ENCODE measurements at places on chromosomes 2 and 18.

DNA sequence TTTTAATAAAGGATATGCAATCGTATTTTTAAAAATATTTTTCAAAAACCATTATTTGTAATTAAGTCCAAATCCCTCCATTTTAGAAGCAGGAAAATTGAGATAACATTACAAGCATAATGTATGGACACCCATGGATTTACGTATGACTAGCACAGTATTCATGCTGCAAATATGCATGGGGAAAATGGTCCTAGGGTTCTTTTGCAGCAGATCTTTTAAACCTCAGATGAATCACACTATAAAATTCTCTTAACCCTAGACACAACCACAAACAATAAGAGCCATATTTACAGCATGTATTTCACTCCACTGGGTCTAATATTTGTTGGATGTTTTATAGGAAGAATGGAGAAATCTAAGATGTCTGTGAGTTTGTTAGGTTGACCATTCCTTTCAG lies 453.4 kb downstream of the TGIF1 start:
- DNase-seq: no peak

DNA sequence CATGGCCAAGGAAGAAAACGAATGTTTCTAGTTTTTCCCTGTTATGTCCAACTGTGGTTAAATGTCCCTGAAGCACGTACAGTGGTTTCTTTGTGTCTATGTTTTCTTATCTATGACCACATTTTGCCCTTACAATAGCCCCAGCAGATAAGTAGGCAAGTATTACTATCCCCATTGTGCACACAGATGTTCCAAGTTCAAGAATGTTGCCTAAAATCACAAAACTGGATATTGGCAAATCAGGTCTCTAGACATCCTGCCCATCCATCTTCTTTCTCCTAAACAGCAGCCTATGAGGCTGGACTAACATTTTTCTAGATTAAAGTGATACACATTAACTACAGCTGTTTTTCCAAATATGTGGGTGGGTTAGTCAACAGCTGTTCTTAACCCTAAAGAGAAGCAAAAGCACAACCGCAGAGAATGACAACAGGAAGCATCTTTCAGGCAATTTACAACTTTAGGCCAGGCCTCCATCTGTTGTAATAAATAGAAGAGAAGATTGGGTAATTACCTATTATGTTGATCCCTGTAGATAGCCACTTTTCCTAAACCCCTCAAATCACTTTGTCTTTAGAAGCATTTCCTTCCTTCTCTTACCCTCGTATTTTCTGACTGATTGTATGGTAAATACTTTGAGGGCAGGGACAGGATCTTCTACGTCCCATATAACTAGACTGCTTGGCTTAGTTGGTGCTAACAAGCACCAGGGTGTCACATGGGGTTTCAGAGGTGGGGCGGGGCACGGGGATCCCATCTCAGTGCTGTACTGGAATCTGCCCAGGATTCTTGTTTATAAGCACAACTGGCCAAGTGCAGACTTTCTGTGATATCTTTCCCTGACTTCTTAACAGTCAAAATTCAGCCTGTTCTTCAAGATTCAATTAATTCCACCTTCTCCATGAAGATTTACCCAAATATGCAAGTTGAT lies 132.1 kb upstream of the SETBP1 start:
- DNase-seq: no peak

- DNase-seq: no peak
These were observed 7.6 kb upstream of the ASXL2 start for GRCh38 chr2:25885933-25886332.

DNA sequence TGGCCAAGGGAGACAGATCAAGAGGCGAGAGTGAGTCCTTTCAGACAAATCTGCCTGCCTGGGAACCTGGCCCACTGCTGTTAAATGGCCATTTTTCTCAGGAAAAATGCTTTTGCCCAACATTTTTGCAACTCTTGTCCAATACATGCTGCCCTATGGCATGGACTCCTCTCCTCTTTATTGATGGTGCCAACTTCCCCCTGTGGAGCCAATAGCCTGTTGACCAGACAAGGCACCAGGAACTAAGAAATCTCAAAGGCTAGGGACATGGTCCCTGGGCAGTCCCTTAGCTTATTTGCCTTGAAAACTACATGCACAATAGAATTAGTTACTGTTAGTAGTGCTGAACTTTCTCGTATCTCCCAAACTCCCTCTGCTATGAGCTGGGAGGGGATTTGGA lies 91.8 kb upstream of the ACVR1C start:
- no peak for DNase-seq

DNA sequence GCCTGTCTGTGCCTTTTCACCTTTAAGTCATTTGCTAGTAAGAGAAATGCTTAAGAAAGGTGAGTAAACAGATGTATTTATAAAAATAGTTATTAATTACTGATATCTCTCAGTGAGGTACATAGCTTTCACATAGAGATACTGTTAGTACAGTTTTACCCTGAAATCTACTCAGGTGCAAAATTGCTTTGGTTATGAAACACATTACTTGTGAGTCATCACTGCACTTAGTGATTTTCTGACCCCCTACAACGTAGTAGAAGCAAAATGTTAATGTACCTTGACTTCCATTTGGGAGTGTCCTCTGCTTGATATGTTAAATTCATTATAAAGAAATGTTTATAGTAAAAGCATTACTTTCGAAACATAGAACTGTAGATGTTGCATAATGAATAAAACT lies 6.5 kb downstream of the GLS start:
- no peak for DNase-seq

GRCh38 chr2:117126656-117127055 lies 687.8 kb upstream of the DDX18 start:
- no peak for DNase-seq

DNA sequence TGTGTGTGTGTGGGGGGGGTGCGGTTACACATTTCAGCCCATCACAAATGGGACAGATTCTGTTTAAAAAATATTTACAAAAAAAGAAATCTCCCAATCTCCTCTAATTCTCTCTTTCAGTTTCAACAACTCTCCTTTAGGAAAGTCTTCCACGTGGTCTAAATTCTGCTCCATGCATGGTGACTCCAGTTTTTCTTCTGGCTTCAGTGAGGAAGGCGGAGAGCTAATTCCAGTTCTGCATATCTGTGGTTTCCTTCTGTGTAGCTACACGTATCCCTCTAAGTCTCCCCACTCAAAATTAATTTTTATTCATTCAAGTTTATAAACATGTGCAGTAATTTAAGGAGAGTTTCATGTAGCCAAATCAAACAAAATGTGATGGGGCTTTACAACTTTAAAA lies 111.6 kb downstream of the SLC4A3 start:
- DNase-seq: no peak

GRCh38 chr2:148754864-148755263 lies 110.3 kb downstream of the EPC2 start:
- DNase-seq: no peak

DNA sequence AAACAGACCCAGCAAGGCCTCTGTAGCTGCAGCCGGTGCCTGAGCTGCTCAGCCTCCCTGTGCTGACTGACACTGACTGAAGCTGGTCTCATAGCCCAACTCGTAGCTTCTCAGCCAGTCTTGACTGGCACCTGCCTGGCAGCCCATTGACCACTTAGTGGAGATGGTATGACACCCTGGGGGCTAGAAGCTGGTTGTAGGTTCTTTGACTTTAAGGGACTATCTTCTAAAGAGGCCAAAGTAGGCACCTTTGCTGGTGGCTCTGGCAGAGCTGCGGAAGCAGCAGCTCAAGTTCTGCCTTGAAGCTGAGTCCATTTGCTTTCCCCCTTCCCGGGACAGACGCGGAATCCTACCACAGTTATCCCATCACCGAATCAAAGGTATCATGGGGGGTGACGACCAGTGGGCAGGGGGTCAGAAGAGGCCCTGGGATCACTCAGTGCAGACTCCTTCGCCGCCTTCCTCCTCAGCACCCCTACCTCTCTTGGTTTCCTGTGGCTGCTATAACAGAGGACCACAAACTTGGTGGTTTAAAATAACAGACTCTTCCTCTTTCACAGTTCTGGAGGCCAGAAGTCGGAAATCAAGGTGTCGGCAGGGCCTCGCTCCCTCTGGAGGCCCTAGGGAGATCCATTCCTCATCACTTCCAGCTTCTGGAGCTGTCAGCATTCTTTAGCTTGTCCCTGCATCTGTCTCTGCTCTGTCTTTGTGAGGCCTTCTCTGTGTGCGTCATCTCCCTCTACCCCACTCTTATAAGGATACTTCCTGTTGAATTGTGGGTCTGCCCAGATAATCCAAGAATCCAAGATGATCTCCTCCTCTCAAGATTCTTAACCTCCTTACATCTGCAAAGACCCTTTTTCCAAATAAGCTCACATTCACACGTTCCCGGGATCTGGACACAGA lies 13.7 kb upstream of the FOSL2 start:
- no peak for DNase-seq

DNA sequence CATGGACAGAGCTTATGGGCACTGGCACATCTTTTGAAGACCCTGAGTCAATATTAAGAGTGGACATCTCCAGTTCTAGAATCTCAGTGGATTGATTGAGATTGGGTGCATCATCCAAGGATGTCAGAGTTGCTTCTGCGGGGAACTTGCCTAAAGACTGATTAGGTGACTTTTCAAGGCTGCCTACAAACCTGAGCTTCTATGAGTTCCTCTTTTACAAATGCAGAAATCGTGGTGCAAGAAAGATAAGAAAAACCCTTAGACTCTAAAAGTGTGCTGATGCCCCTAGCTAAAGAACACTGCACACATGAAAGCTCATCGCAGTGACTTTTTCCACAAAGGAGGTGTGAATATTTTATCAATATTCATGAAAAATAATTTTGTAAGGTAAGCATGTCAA lies 86.8 kb upstream of the NEDD4L start:
- no peak for DNase-seq

GRCh38 chr2:2879071-2879470 lies 498.5 kb downstream of the EIPR1 start:
- DNase-seq: no peak

GRCh38 chr18:55605733-55606338 lies 17.8 kb upstream of the TCF4 start:
- no peak for DNase-seq

GRCh38 chr2:184067502-184067901 lies 530.8 kb upstream of the ZNF804A start:
- no peak for DNase-seq

GRCh38 chr2:160632084-160632975 lies 138.7 kb upstream of the RBMS1 start:
- no peak for DNase-seq

GRCh38 chr2:159285433-159285832 lies 1.1 kb downstream of the WDSUB1 start:
- no peak for DNase-seq

DNA sequence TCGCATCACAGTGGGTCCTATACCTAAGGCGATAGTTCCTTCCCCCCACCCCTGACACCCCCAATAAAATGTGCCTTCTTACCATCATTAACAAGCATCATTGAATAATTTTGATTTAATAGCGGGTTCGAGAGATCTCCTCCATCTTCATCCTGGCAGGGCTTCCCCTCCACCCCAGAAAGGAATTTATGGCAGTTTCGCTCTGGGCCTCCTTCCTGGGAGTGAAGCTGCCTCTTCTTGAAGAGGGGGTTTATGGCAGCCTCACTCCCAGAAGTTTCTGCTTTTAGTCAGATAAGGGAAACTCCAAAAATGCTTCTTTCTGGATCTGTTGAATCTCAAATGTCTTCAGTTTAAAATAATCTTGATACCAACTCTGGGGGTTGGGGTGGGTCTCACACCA lies 45.7 kb downstream of the RRM2 start:
- DNase-seq: no peak

- no peak for DNase-seq
These were observed 25.2 kb upstream of the HNMT start for GRCh38 chr2:137939026-137939425.

GRCh38 chr18:5391409-5391808 lies 95.9 kb upstream of the ZBTB14 start:
- no peak for DNase-seq

- no peak for DNase-seq
These were observed 66.9 kb downstream of the LTBP1 start for GRCh38 chr2:33013684-33014110.

DNA sequence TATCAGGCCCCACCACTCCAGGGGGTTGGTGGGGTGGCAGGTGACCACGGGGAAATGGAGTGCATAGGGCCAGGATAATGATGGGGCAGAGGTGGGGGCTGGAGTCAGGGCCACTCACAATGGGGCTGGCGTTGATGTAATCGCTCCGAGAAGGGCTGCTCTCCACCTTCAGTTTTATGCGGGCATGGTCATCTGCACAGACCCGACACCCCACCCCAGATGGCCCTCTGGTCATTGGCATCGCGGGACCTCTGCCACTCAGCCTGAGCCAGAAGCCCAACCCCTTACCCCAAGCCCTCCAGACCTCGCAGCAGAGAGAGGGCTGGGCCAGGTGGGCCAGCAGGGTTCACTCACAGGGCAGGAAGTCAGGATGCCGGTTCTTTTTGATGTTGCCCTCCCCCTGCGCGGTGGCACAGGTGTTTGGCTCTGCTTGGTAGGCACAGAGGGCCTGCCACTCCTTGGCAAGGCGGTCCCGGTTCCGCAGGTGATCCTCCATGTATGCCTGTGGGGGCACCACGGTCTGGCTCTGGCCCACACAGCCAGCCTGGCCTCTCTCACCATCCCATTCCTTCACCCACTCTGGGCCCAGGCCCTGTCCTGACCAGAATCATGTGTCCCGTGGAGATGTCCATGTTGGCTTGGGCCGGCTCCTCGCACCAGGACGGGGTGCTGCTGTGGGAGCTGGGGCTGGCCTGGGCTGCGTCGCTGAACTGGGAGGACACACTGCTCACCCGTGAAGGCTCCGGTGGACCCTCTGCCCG lies 12.4 kb downstream of the PTPRN start:
- peak; percentile 23 for DNase-seq

DNA sequence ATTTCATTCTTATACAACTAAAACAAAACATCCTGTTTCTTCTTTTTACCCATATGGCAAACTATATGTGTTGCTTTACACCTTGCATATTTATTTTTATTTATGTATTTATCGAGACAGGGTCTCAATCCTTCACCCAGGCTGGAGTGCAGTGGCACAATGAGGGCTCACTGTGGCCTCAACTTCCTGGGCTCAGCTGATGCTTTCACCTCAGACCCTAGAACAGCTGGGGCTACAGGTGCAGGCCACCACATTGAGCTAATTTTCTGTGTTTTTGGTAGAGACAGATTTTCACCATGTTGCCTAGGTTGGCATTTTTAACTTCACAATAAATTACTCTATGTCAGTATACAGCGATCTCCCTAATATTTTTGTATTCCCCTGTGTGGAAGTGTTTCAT lies 522.0 kb downstream of the MBD2 start:
- no peak for DNase-seq

GRCh38 chr2:138724327-138724726 lies 55.9 kb downstream of the NXPH2 start:
- DNase-seq: no peak

- DNase-seq: no peak
These were observed 61.0 kb upstream of the SERPINE2 start for GRCh38 chr2:224099861-224100643.

- DNase-seq: no peak
These were observed 55.9 kb upstream of the SP3 start for GRCh38 chr2:174020926-174021662.

- DNase-seq: no peak
These were observed 52.9 kb downstream of the SERPINB7 start for GRCh38 chr18:63828120-63828519.
